MV-4-11 (cell line): ENCODE measurements at places on chromosomes 16 and 17.
A peak's percentile ranks its signal among the peaks of the same experiment; 100 is the strongest.

- DNase-seq = no peak
Measured at GRCh38 chr16:4523686-4524085, 14.9 kb downstream of the CDIP1 start.

- peak; percentile 67 for DNase-seq
Measured at GRCh38 chr17:19645734-19646201, 2.8 kb upstream of the ALDH3A2 start.

DNA sequence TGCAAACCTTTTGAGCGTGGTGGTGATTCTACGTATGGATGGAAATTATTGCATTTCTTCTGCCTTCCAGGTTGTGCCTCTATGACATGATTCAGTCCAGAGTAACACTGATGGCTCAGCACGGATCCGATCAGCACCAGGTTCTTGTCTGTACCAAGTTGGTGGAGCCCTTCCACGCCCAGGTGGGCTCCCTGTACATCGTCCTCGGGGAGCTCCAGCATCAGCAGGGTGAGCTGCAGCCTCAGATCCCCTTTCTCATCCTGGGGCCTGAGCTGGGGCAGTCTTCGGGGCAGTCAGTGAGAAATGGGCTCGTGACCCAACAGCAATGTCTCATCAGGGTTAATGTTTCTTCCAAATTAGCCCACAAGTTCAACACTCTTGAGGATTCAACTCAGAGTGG is 9.3 kb upstream of the CDK3 start:
- no peak for DNase-seq

- DNase-seq = no peak
Measured at GRCh38 chr16:85197611-85198566, 85.6 kb upstream of the CIBAR2 start.

DNA sequence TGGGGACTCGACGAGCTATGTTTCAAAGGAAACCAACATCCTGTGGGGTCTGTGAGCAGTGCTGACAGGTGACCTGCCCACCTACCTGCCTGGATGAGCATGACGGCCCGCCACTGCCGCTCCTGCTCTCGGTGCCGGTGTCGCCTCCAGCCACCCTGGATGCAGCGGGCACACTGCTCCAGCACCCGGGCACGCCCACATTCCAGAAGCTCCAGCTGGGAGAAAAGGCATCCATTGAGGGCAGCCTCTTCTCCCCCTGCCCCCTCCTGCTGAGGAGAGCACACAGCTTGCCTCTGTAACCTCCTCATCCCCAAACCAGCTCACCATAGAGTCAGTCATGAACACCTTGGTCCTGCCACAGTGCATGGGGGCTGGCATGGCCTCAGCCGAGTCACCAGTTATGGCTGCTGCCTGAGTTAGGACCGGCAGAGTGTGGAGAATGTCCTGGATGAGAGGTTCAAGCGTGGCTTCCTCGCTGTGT is 14.3 kb downstream of the ZNHIT3 start:
- no peak for DNase-seq

GRCh38 chr17:74325743-74326379 is at the start of gene KIF19:
Gene KIF19 (plus strand): TSS chr17:74326226. CDS start chr17:74326350, 124 bp downstream.
- peak; percentile 37 for DNase-seq

GRCh38 chr16:90047714-90048346 is 28.6 kb upstream of the DBNDD1 start:
- DNase-seq = no peak

GRCh38 chr17:10683853-10684252 is 13.5 kb downstream of the SCO1 start:
- DNase-seq = peak; percentile 15

DNA sequence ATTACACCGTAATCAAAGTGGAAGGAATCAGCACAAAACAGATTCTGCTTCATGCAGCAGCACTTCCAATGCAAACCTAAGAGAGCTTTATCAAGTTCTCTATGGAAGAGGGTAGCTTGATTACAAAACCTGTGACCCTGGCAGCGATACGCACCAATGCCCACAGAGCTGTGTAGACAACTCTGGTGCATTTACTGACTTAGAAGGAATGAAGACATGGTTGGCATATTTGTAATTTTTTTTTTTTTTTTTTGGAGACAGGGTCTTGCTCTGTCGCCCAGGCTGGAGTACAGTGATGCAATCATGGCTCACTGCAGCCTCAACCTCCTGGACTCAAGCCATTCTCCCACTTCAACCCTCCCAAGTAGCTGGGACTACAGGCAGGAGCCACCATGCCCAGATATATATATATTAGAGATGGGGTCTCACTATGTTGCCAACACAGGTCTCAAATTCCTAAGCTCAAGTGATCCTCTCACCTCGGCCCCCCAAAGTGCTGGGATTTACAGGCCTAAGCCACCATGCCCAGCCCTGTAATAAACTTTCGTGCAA is 49.4 kb downstream of the XPO6 start:
- no peak for DNase-seq

GRCh38 chr17:81492202-81492601 is 20.4 kb downstream of the ACTG1 start:
- DNase-seq = no peak

DNA sequence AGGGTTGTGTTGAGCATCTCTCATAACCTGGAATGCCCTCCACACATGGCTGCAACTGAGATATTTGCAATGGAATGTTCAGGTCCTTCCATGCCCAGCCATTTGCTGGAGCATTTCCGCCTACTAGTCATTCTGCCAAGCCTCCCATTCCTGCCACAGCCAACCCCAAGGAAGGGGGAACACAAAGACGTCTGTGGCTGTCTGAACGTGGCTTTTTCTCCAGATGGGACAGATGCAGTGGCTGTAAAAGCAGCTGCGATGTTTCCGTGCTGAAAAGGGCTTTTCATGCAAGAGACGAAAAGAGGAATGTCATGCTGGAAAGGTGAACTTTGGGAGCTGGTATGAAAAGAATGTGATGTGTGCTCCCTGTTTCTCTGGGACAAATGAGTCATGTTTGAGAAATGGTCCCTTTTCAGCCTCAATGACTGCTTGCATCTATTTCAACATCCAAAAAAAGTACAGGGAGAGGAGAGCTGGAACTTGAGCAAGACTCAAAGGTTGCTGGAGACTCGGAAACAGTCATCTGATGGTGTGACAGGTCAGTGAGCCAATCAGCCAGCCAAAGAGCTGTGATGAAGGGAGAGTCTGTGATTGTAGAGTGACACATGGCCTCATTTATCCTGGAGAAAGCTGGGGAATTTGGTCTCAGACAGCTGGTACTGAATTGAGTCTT is 208.9 kb downstream of the SHISA9 start:
- DNase-seq = no peak

DNA sequence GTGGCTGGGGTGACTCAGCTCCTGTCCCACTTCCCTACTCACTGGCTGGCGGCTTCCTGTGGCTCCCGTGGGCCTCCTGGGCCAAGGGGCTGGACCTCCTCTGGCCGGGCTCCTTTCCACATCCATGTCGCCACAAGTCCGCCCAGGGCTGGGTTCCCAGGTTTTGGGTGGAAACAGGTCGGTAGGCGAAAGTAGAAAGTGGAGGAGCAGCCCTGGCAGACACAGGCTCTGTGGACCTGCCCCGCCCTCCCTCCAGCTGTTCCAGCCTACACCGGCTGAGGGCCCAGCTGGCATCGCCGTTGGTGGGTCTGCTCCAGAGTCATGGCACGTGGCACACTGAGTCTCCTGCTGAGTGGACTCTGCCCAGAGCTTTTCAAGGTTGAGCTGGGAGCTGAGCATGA is 28.7 kb downstream of the GSE1 start:
- no peak for DNase-seq

- no peak for DNase-seq
Measured at GRCh38 chr17:50270435-50271362, 3.6 kb upstream of the TMEM92 start.

GRCh38 chr16:58377932-58378331 is 14.3 kb upstream of the GINS3 start:
- no peak for DNase-seq

GRCh38 chr16:79598348-79599181 is 2.0 kb downstream of the MAF start:
- peak; percentile 42 for DNase-seq

GRCh38 chr17:19867329-19868078 is at the start of gene ULK2:
Gene ULK2 (minus strand): TSS chr17:19867936. CDS start chr17:19867417, 519 bp downstream.
- peak; percentile 49 for DNase-seq

GRCh38 chr17:47956791-47957590 is 692 bp downstream of the PRR15L start:
- DNase-seq = no peak

GRCh38 chr17:61393904-61394629 is 5.6 kb upstream of the TBX2 start:
- DNase-seq = no peak

GRCh38 chr16:85755929-85756768 is 5.3 kb upstream of the C16orf74 start:
- DNase-seq = no peak

- no peak for DNase-seq
Measured at GRCh38 chr16:13606804-13607203, 313.1 kb upstream of the ERCC4 start.

- no peak for DNase-seq
Measured at GRCh38 chr17:11109106-11109505, 131.9 kb upstream of the SHISA6 start.

GRCh38 chr16:8115814-8116213 is 474.5 kb downstream of the TMEM114 start:
- DNase-seq = no peak

- no peak for DNase-seq
Measured at GRCh38 chr17:7177954-7178477, 1.2 kb downstream of the ASGR1 start.

- DNase-seq = no peak
Measured at GRCh38 chr16:27480761-27481160, 69.0 kb downstream of the GTF3C1 start.

- no peak for DNase-seq
Measured at GRCh38 chr16:67174706-67175231, 4.4 kb downstream of the NOL3 start.

- no peak for DNase-seq
Measured at GRCh38 chr17:2124391-2124790, 69.5 kb downstream of the HIC1 start.

GRCh38 chr16:88009563-88010342 is 58.5 kb downstream of the BANP start:
- DNase-seq = no peak

GRCh38 chr16:60642956-60643355 is 1393.3 kb downstream of the CDH8 start:
- DNase-seq = peak; percentile 10

DNA sequence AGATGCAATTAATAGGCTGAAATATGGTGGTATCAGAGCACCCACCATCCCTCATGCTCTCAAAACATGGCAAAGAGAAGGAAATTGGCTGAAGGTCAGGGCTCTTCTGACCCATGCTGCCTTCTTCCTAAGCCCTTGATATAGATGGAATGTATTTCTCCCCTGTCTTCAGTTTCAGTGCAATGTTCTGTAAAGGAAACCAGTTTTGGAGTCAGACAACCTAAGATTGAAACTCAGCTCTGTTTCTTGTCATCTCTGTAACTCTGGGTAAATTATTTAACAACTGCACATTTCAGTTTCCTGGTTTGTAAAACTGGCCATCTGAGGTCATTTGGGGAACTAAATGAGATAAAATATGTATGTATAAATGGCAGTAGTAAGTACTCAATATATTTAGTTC is 243.9 kb downstream of the CA10 start:
- no peak for DNase-seq

GRCh38 chr16:49883076-49884014 is 27.4 kb upstream of the ZNF423 start:
- DNase-seq = no peak

DNA sequence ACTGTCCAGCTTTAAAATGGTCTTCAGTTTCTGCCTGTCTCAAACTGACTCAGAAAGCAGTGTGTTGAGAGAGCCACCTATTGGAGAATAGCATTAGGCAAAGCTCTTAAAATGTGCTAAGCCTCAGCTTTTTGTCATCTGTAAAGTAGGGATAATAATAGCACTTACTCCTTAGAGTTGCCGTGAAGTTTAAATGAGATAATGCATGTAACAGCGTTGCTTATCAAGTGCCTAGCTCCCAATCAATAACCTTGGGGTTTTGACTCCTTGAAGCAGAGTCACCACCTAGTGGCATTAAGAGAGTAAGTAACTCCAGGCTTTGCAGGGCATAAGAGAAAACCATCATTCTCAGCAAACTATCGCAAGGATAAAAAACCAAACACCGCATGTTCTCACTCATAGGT is 163.3 kb downstream of the HS3ST2 start:
- DNase-seq = peak; percentile 45

GRCh38 chr16:3012828-3013420 is at the start of gene CLDN9:
Gene CLDN9 (plus strand): TSS chr16:3012923. CDS start chr16:3013363, 440 bp downstream.
- DNase-seq = no peak

GRCh38 chr16:25317732-25318316 is 60.2 kb upstream of the ZKSCAN2 start:
- DNase-seq = no peak

GRCh38 chr16:55640701-55641327 is 15.0 kb upstream of the SLC6A2 start:
- no peak for DNase-seq

DNA sequence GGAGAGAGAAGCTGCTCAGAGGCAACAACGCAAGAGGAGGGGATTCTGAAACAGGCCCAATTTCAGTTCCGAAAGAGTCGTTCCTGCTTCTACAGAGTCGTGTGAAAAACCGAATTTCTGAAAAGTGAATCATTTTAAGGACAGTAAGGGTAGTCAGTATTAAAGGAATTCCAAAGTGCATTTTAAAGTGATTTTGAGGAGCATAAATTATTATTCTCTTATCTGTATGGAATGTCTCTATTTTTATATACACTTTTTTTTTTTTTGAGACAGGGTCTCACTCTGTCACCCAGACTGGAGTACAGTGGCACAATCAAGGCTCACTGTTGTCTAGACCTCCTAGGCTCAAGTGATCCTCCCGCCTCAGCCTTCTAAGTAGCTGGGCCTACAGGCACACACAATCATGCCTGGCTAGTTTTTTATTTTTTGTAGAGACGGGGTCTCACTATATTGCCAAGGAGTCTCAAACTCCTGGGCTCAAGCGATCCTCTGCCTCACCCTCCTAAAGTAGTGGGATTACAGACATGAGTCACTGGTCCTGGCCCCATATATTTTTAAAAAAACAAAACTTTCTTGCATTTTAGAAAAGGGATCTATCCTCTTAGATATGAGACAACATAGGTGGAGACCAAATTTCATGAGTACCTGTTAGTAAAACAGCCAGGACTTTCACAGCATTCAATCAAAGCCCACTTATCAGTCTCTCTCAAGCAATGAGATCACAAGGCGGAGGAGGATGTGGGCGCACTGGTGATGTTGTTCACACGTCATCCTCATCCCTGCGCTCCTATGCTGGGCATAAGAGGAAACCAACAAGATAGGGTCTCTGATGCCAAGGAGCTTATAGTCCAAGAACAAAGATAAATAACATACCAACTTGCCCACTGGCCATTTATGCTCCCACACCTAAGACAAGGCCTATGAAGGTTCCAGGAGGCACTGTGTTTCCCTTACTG is 53.2 kb downstream of the SMG6 start:
- no peak for DNase-seq

GRCh38 chr17:27878776-27879562 is 14.2 kb downstream of the LYRM9 start:
- no peak for DNase-seq
